ENCODE measurements at places on chromosomes 6 and 20.

DNA sequence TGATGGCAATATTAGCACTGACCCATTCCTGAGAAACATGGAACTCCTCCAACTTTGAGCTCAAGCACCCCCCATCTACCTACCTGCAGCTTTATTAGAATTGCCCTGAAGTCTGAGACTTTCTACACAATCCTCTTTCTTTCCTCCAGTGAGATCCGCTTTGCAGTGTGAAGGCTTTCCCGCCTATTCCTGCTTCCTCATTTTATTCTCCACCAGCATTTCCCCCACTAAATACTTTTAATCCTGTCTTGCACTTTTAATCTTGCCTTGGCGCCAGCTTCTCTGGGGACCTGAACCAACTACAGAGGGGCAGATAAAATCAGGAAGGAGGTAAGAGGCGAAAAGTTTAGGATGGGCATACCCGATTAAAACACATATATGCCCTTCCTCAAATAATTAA, 178.1 kb upstream of the PRDM1 start:
- peak; percentile 71 for DNase-seq

DNA sequence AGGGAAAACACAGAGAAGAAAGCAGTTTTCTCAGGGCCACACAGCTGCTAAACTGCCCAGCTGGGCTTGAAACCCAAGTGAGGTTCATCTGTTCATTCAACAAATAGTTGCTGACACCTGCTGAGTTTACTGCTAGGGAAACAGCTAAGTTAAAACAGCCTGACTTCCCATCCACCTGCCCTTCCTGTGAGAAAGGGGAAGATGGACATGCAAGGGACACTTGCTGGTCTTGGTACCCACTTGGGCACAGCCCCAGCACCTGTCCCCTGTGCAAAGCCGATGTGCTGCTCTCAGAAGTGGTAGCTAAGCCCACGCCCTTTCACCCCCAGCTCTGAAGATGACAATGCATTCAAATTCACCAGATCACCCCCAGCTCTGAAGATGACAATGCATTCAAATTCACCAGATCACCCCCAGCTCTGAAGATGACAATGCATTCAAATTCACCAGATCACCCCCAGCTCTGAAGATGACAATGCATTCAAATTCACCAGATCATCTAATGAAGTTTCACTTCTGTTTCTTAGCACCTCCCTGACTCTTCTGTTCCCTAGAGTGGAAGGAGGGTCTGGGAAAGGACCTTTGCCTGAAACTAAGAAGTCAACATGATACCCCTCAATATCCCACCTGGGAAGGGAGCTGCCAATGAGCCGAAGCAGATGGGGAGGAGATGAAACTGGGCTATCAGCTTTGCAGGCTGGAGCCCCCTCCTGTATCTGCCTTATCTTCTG, 46.0 kb upstream of the TOP1 start:
- no peak for DNase-seq

DNA sequence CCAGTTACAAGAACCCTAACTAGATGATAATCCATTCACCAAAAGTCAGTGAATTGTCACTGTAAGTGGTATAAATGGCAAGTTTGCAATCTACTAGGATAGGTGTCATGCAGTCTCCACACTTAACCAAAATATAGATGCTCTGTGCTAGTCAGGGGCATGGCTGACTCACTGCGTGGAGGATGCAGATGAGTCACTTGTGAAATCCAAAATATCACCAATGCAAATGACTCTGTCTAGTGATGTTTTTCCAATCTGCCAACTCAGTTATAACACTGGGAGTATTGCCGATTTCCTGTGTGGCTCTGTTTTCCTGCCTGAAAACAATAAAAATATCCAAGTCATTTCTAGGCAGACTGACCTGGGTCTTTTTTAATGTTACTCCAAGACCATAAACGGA, 47.8 kb upstream of the NRSN1 start:
- no peak for DNase-seq

- DNase-seq, result no peak
Observed at GRCh38 chr6:33828452-33828763, 24.6 kb upstream of the MLN start.

- no peak for DNase-seq
Observed at GRCh38 chr6:24403501-24403824, 727 bp downstream of the MRS2 start.

GRCh38 chr6:26028746-26029569, 58.3 kb upstream of the HFE start:
- DNase-seq, result no peak

DNA sequence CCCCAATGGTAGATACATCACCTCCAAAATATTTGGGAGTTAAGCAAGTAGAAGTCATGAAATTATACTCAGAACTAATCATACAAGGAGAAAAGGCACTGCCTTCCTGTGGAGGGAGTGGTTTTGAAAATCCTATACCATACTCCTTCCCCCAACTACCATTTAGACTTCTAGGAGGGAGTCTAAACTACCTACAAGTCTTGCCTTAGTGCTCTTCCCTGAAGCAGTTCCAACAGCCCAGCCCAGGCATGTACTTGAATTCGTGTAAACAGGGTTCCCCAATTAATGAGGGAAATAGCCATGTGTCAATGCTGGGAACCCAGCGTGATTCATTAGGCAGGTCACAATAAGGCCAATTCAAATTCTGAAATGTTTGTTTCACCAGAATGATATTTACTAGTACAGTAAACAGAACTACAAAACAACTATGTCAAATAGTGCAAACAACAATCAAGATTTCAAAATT, 39.1 kb upstream of the SGK1 start:
- DNase-seq, result no peak

GRCh38 chr6:26284537-26285142, 80.4 kb upstream of the BTN3A2 start:
- peak; percentile 72 for DNase-seq

- no peak for DNase-seq
Observed at GRCh38 chr20:63326314-63327230, 33.6 kb downstream of the COL20A1 start.

DNA sequence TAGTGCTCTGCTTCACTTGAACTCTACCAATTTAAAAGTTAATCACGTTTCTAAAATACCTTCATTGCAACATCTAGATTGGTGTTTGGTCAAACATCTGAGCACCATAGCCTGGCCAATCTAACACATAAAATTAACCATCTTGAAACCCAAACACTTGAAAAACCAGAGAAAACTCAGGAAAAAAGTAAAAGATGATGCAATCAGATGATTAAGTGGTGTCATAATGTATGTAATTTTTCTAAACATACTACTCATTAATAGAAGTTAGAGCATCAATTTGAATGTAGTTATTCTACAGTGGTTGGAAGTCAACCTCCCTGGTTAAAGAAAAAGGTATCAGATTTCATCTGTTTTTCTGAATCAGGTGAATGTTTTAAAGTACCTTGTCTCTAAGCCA, 228.6 kb upstream of the ID4 start:
- no peak for DNase-seq

DNA sequence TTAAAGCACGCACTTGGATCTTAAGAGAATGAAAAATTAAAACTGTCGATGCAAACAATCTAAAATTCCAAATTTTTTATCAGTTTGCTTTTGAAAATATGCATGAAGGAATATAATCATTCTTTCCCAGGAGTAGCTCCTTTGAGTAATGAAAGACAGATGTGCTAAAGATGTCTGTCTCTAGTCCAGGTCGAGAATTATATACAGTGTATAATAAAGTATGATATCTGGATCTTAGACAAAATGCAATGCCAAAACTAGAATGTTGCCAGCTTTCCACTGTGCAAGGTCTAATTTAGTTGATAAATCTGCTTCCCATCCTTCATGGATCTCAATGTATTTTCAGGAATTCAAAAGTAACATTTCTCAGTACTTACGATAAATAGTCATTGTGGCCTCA, 65.1 kb upstream of the ADGRG6 start:
- DNase-seq, result no peak

DNA sequence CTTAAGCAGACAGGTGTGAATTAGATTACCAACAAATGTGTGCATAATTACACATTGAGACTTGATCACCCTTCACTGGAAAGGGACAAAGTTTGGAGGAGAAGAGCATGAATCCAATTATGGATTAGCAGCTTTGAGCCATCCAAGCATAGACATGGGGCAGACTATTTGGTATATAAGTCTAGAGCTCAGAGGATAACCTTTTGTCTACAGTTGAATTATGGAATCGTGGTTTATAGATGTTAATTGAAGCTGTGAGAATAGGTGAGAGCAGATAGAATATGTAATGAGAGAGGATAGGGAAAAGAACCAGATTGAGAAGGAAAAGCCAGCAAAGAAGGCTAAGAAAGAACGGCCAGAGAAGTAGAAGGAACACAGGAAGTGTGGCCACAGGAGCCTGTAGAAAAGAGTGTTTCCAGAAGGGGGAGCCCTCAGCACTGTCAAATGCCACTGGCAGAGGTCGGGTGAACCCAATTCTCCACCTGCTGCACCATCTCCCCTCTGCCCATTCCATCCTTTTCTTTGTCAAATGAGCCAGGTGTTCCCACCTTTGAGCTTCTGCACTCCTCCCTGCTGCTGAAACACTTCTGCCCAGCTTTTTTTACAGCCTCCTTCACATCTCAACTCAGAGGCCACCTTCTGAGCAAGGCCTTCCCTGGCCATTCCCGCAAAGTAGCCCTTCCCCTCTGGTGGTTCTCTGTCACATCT, 7.3 kb downstream of the DNTTIP1 start:
- DNase-seq, result peak; percentile 67

DNA sequence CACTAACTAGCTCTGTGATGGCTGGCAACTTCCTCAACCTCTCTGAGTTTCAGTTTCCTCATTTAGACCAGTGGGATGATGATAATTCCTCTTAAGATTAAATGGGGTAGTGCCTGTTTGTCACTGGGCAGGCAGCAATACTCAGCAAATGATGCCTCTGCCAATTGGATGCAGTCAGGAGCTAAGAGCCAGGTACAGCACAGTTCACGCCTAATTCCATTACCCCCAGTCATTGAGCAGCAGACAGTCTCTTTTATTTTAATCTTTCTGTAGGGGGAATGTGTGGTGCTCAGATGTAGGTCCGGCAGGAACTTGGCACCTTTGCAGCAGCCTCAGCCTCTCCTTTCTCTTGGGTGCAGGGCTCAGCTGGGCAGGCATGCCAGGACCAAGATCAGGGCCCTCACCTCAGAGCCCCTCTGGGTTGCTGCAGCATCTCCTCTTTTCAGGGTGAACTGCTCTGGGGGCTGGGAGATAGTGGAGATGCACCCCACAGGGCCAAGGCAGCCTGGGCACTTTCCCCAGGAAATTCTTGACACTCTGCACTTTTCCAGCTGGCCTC, 243.8 kb downstream of the LRFN2 start:
- DNase-seq, result no peak

DNA sequence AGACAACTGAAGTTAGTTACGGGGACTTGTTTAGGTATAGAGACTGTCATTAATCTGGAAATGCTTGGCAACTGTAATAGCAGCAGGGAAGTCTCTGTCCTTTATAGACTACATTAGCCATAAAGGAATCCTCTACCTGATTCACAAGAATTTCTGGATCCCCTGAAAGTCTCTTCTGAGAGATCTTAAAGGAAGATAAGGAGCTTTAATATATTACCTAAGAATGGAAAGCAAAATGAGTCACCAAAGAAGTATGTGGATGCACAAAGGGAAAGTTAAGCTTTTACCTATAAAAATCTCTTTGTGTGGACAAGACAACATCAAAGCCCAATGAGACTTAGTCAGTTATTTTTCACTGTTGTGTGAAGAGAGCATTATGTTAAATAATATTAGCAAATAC, 92.2 kb upstream of the RSPO3 start:
- no peak for DNase-seq

- DNase-seq, result no peak
Observed at GRCh38 chr6:12119085-12119588, 107.0 kb downstream of the HIVEP1 start.

DNA sequence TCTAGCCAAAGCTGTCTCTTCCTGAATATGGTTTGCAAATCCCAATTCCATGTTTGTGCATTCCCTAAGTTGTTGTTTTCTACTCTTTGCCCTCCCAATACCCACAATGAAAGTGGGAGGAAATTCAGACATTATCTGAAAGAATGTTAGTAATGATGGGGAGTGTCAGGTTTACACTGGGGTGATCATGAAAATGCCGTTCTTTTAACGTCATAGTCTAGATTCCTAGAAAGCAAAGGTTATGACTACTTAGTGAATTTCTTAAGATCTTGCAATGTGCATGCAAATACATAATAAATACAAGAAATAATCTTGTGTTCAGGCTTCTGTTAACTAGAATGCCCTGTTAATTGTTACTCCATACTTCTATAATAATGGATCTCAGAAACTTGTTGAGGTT, 101.0 kb downstream of the LCA5 start:
- no peak for DNase-seq

- DNase-seq, result no peak
Observed at GRCh38 chr6:64037427-64037826, 401.8 kb downstream of the PHF3 start.

DNA sequence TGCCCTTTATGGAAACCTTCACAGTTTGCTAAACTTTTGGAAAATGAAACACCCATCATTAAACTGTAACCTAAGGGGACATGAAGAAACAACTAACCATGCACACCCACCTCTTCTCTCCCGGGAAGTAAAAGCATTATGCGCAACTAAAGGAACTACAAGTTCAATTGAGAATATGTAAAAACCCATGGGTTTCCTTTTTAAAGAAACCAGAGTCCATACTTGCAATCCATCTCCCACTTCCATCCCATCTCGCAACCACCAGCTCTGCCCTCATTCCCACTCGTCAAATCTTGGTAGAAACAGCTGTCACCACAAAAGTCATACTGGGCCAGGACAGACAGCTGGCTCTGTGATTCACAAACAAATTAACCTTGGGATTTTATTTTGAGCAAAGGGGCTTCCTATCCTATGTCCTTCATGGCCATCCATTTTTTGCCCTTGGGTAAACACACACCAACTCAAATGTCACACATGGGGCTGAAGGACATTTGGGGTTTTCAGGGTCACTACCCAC, 81.5 kb downstream of the HAO1 start:
- no peak for DNase-seq

GRCh38 chr6:7535498-7535897, 6.0 kb upstream of the DSP start:
- DNase-seq, result no peak

- no peak for DNase-seq
Observed at GRCh38 chr20:9235518-9235917, 166.6 kb downstream of the PLCB4 start.

DNA sequence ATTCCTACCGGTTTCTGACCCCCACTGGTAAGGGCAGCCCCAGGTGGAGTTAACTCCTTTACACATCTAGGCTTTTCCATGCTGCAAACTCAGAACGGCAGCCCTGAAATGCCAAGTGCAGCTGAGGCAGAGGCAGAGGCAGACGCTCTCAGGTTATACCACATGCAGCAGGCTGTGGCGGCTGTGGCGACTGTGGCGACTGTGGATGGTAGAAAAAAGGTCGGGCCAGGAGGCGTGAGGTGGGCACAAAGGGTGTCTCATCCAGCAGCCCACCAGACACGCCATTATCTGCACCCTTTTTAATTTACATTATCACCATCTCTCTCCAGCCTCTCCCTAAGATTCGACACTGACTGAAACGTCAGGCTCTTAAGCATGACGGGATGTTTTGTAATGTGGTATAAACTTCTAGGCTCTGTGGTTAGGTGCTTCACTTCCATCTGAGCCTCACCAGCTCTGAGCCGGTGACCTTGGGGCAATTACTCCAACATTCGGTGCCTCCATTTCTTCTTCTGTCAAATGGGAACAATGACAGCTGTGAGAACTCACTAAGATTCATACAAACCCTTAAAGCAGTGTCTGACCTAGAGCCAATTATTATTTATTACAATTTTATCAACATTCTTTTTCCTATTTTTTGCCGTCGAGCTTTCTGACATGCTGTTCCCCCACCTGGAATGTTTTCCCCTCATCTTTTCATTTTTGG, 8.2 kb downstream of the KIZ start:
- DNase-seq, result no peak

GRCh38 chr6:35209081-35209480, 4.7 kb upstream of the SCUBE3 start:
- DNase-seq, result no peak

GRCh38 chr20:32541323-32542258, 43.5 kb downstream of the NOL4L start:
- peak; percentile 78 for DNase-seq
